ENCODE measurements at places on chromosomes 3 and 15.

- no peak for DNase-seq
Measured at GRCh38 chr15:64146041-64146440, 5.5 kb upstream of the SNX22 start.

GRCh38 chr3:64977308-64978100 is 289.7 kb upstream of the ADAMTS9 start:
- no peak for DNase-seq

DNA sequence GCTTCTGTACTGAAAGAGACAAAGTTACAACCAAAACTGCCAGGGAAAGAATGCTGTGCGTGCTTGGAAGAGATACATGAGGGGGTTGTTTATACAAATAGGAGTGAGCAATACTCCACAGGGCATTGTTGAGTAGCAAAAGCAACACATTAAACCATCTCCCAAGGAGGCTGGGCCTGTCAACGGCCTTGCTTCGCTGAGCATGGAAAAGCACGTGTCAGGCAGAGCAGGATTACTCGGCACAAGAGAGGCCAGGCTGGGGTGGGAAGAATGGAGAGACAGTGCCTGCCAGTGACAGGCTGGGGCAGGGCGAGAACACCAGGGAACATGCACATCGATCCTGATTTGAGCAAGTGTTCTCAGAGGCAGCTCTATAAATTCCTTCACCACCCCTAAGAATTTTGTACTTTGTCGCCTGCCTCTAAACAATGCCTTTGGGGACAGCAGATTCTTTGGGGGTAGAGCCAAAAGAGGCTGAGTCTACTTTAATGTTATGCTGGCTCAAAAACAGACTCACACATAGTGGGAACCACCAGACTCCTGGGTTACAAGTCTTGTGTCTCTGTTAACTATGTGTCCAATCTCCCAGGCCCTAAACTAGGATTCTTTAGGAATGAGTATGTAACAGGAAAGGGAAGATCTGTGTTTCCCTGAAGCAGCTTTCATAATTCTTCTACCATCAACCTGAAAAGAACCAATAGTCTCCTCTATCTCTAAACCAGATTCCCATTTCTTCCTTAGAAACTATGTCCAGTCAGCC is 67.2 kb downstream of the LIPC start:
- DNase-seq = no peak

GRCh38 chr15:100340721-100341238 is 995 bp downstream of the ADAMTS17 start:
- no peak for DNase-seq

- DNase-seq = no peak
Measured at GRCh38 chr3:55497250-55497649, 10.1 kb upstream of the WNT5A start.

GRCh38 chr15:39704235-39704634 is 78.4 kb downstream of the FSIP1 start:
- DNase-seq = no peak

- DNase-seq = no peak
Measured at GRCh38 chr15:41971089-41971894, 1.1 kb downstream of the EHD4 start.

GRCh38 chr15:101463270-101463669 is 26.2 kb downstream of the PCSK6 start:
- no peak for DNase-seq

GRCh38 chr3:187017511-187018230 is 87.3 kb downstream of the ST6GAL1 start:
- no peak for DNase-seq

GRCh38 chr3:45665101-45665572 is 24.1 kb upstream of the SACM1L start:
- DNase-seq = no peak

DNA sequence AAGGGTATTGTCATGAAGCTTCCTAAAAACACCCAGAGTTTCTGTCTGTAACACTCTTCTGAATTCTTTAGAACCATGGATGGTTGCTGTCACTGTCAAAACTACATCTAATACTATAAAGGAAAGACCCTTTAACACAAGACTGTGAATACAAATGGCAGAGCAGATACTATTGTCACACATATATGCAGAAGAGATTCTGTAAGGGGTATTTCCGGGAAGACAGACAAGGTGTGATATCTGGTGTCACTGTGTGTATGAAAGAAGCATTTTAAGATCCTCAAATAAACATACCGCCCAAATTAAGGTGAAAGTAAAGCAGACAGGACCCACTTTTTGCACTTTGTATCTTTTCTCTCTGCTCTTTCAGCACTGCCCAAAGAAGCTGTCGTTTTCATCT is 306.4 kb downstream of the RORA start:
- no peak for DNase-seq

DNA sequence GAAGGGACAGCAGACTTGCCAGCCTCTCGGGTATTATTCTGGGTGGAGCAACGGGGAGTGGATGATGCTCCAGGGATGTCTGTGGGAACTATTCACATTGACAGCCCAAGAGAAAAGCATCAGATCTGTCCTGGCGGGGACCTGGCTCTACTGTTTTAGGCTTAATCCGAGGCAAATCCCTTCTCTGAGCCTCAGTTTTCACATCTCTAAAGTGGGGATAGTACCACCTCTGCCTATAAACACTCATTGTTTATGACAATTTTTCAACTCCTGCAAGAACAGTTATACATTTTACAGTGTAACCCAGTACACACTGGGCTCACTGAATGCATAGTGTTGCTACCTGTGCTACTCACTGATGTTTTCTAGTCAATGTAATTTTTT is 9.3 kb downstream of the PDIA5 start:
- no peak for DNase-seq

GRCh38 chr3:124890573-124891190 is 3.5 kb upstream of the ITGB5 start:
- no peak for DNase-seq

- no peak for DNase-seq
Measured at GRCh38 chr3:107446706-107447105, 69.5 kb downstream of the CCDC54 start.
